ENCODE measurements at places on chromosomes 11 and 22. TPM values are rescaled to one million over a fixed set of nuclear protein-coding genes. Genes with fewer than 3 reads are reported as not detected.

Gene HOATZ
- total RNA-seq = not detected

Gene C11orf16
- not detected for total RNA-seq

Gene KCNK4
- not detected for total RNA-seq

Gene GGT5
- 9.7 TPM for total RNA-seq

Gene CRYBA4
- not detected for total RNA-seq

Gene FCHSD2
- total RNA-seq = 16.2 TPM

Gene FAM83F
- total RNA-seq = not detected

Gene SHISAL1
- total RNA-seq = 5.7 TPM

Gene RASGRP2
- not detected for total RNA-seq

Gene PLAAT5
- total RNA-seq = not detected

Gene CASP4
- total RNA-seq = 166 TPM
